NCI-H774 (cell line): ENCODE measurements at places on chromosomes 12 and 14.

DNA sequence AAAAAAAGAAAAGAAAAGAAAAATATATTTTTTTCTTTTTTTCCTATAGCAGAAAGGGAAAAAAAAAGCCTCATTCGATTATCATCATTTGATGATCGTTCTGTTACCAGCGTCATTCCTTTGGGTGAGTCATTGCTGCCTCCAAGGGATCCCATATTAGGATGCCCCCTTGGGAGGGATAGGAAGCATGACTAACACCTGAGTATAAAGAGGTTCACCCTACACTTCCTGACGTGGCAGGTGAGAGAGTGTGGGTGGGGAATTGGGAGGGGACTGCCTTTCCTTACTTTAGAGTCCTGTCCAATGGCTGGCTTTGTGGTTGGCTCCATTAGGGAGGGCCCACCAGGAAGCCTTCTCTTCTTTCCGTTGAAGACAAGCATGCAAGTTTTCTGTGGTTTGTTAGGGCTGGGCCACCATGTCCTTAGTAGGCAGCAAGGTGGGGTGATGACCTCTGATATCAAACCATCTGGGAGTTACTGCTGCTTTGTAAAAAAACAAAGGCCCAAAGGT lies 56.1 kb upstream of the FUT8 start:
- DNase-seq: no peak

DNA sequence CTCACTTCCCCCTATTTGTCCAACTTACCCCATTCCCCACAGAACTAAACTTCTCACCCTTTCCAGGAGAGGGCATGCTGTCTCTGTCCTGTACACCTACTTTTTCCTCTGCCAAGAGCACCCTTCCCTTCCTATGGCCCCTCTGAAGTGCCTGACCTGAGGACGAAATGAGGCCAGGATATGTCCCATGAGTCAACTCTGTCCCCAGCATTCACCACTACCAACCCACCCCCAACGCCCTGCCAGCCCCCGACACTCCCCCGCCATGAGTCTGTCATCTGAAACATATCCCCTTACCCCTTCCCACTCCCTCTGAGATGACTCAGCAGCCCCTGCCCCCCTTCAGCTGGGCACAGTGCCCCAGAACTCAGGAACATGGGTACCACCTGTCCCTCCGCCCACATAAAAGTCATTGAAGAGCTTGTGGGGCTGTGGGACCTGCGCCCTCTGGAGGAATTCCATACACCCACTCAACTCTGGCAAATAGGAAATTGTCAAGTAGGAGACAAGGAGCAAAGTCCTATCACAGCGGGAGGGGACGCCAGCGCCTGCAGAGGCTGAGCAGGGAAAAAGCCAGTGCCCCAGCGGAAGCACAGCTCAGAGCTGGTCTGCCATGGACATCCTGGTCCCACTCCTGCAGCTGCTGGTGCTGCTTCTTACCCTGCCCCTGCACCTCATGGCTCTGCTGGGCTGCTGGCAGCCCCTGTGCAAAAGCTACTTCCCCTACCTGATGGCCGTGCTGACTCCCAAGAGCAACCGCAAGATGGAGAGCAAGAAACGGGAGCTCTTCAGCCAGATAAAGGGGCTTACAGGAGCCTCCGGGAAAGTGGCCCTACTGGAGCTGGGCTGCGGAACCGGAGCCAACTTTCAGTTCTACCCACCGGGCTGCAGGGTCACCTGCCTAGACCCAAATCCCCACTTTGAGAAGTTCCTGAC lies 26.3 kb downstream of the ITGA7 start:
- DNase-seq: no peak

DNA sequence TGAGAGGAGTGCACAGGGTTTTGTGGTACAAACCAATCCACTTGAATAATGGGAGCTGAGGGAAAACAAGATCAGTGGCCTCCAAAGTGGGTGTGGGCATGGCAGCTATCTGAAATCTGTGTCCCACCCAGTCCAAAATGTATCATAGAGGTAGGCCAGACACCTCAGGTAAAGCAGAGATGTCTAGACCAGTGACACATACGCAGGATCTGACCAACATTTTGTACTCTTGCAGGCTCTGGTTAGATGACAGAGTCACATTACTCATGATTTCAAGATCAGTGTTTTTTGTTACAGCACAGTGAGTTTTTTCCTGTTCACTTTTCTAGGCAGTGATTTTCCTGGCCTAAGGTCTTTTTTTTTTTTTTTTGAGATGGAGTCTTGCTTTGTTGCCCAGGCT lies 211.8 kb downstream of the PCNX1 start:
- DNase-seq: no peak

- no peak for DNase-seq
Observed at GRCh38 chr14:30333934-30334333, 225.0 kb upstream of the G2E3 start.

- no peak for DNase-seq
Observed at GRCh38 chr12:116138364-116138763, 139.1 kb downstream of the MED13L start.

DNA sequence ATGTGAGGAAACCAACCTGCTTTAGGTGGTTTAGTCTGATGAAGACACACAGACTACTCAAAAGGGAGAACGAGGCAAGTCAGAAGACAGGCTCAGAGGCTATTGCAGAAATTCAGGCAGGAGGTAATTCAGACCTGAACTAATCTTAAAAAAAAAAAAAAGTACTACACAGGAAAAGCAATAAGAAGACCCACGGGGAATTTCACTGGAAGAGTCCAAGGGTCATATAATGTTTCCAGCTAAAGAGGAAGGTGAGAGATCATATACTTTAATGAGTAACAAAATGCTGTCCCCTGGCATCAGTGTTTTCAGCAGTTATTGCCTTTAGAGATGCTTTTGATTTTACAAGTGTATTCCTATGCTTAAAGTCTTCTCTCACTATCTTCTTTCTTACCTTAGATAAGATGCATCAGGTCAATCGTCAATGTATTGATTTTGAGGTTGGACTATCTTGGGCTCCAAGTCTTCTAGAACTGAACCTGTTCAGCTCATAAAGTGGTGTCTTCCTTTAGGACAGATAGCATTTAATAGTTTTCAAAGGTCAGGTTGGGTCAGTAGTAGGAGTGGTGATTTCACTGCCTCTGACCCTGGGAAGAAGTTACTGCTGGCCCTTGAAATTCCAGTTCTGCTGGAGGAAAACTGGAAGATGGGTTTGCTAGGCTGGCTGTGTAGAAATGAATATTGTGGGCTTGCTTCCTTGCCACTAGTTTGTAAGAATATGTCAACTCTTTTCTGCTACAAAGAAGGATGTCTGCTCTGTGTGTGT lies 60.0 kb downstream of the FAR2 start:
- no peak for DNase-seq

- DNase-seq: no peak
Observed at GRCh38 chr14:65115615-65116014, 13.3 kb upstream of the MAX start.

GRCh38 chr14:25411781-25412757 lies 362.1 kb upstream of the STXBP6 start:
- no peak for DNase-seq

- no peak for DNase-seq
Observed at GRCh38 chr12:70043490-70044138, 199.6 kb upstream of the CNOT2 start.

GRCh38 chr12:113174461-113175384 lies 10.6 kb downstream of the DDX54 start:
- peak; percentile 22 for DNase-seq

DNA sequence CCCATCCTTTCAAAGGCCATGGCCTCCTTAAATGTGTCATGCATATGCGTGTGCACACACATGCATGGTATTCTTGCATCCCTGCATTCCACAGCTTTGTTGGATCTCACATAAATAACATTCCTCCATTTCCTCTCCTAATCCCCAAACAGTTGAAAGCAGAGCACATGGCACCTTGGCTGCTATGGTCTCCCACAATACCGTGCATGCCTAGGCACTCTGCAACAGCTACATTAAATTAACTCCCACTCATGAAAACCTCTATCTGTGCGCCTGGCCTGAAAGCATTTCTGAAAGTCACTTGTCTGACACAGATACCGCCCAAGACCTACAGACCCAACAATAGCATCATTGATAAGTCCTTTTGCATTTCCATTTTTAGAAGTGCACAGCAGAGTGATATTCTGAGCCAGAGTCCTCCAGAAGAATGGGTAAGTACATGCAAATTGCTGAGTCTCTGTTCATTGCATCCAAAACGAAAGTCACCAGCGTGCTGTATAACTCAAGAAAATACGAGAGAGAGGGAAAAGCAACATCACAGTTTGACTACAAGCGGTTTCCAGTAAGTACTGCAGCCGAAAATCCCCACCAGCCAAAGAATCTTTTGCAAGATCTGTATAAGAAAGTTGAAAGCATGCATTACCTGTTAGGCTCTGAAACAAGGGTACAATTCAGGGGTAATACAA lies 436 bp downstream of the ASB2 start:
- DNase-seq: no peak
